ENCODE measurements at places on chromosomes 7 and 10. TPM values are rescaled to one million over a fixed set of nuclear protein-coding genes. Genes with fewer than 3 reads are reported as not detected.

HTR7 gene
- total RNA-seq = not detected

DNA sequence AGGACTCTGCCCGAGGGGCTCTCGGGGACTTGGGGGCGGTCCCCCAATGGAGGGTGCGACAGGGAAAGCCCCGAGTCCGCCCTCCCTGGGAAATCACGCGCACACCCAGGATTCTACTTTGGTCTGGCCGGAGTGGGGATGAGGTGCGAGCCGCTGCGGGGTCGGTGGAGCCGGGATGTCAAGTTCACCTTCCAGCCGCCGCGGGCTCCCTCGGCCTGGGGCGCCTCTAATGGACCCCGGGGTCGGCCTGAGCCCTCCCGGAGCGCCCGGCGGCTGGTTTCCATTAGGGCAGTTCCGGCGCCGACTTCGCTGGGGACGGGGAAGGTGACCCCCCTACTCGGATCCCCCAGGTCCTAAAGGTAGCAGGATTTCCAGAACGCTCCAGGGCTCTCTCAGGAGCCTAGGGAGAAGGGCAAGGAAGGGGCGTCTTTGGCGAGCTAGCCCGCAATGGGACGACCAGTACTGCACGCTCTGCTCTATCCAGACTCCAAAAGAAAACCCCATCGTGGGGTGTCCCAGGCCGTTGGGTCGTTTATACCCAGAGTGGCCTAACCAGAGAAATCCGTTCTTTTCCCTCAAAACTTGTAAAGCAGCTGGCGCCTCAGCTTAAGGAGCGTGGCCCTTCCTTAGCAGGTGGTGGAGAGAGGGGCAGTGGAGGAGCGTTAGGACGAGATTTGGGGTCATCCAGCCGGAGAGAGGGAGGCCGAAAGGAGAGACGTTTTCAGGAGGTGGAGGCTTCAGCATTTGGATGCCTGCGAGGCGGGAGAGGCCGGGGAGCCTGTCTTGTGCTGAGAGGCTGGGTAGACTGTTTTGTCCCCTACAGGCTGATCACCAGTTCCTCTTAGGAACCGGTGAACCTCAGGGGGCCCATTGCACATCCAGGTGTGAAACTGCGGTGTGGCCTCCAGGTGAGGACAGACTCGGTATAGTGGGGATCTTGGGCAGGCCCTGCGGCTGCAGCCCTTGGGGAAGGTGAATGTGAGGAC is 860 bp upstream of the WDR86 start:
- DNase-seq = no peak
- peaks cover 37% of the 10 kb centered on the region for H3K27me3 ChIP-seq
- peak overlapping the region; percentile 63 for H3K4me3 ChIP-seq
- H3K36me3 ChIP-seq = peaks cover 4% of the 10 kb centered on the region
- peaks cover 40% of the 10 kb centered on the region for H3K4me1 ChIP-seq

DNA sequence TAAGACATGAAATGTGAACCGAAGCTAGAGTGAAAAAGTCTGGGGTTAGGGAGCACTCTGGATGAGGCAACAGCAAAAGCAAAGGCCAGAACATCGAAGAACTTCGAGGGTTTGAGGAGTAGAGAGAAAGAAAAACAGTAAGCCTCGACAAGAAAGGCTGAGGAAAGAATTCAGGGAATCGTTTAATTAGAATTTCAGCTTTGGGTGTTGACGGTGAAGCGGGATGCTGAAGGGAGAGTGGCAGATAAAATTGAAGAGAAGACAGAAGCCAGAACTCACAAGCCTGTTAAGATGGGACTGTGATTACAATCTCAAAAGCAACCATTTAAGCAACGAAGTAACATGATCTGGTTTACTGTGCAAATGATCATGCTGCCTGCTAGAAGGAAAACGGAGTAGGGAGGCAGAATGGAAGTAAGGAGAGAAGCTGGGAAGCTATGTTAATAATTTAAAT is 2.1 kb downstream of the TRDMT1 start:
- DNase-seq = no peak
- H3K36me3 ChIP-seq = peaks cover 14% of the 10 kb centered on the region
- H3K4me1 ChIP-seq = peaks cover 37% of the 10 kb centered on the region
- no peak overlapping the region for H3K27ac ChIP-seq
- no peaks in the 10 kb centered on the region for H3K27me3 ChIP-seq

TMEM140 gene
- total RNA-seq = 12.8 TPM

AKR1C4 gene
- total RNA-seq = not detected

- peaks cover 23% of the 10 kb centered on the region for H3K4me1 ChIP-seq
- DNase-seq = no peak
- H3K36me3 ChIP-seq = peaks cover 35% of the 10 kb centered on the region
- no peak overlapping the region for H3K4me3 ChIP-seq
- H3K27ac ChIP-seq = no peak overlapping the region
- no peaks in the 10 kb centered on the region for H3K27me3 ChIP-seq
Observed at GRCh38 chr10:13338390-13339110, 9.5 kb downstream of the SEPHS1 start.

ACTL6B gene
- not detected for total RNA-seq

DNA sequence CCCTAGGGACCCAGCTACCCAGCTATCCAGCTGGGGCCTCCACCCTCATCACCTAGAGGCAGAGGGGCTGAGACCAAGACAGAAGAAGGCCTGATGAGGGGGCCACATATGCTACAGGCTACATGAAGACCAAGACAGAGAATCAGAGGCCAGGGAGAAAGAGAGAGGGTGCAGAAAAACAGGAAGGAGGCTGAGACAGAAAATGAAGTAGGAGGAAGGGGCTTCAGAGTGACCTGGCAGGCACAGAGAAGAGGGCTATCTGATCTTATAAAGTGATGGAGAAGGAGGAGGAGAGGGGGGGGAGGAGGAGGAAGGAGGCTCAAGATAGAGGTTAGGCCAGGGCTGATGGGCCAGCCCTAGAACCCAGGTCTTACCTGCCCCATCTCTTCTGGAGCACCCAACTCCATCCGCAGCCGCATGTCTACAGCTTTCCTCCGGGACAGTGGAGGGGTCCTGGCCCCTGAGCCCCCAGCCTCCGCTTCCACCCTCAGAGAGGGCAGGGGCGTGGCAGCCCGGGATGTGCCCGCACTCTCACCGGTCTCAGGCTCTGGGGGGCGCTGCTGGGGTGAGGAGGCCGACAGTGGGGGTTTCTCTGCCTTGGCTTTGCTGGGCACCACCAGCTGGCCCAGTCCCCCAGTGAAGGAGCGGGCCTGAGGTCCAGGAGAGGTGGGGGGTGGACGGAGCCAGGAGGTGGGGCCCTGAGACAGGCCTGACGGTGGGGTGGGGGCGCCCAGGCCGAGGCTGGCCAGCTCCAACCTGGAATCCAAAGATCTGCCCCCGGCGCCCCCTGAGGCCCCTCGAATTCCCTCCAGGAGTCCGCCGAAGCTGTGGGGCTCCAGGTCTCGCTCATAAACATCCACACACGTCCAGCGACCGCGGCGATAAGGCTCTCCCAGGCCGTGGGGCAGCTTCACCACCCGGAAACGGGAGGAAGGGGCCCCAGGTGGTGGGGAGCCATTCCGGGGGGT is 1.8 kb downstream of the TSC22D4 start:
- H3K27me3 ChIP-seq = no peaks in the 10 kb centered on the region
- H3K27ac ChIP-seq = peak overlapping the region; percentile 89
- H3K36me3 ChIP-seq = peaks cover 25% of the 10 kb centered on the region
- H3K4me3 ChIP-seq = peak overlapping the region; percentile 83

DNA sequence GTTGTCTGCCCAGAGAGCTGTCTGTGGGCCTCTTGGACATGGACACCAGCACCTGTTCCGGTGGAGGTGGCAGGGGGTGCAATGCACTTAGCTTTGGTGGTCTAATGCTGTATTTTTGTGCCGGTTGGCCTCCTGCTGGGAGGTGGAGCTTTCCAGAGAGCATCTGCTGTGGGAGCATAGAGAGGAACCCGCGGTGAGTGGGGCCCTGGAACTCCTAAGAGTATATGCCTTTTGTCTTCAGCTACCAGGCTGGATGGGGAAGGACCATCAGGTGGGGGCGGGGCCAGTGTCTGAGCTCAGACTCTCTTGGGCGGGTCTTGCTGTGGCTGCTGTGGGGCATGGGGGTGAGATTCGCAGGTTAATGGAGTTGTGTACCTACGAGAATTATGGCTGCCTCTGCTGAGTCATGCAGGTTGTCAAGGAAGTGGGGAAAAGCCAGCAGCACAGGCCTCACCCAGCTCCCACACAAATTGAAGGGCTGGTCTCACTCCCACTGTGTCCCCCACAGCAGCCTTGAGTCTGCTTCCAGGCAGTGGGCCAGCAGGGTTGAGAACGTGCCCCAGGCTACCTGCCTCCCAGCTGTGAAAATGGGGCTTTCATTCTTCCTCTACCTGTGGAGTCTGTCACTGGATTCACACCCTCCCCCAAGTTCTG is 29.0 kb downstream of the JAKMIP3 start:
- DNase-seq = no peak
- peaks cover 6% of the 10 kb centered on the region for H3K4me1 ChIP-seq
- H3K27ac ChIP-seq = no peak overlapping the region
- peaks cover 59% of the 10 kb centered on the region for H3K27me3 ChIP-seq
- no peak overlapping the region for H3K4me3 ChIP-seq

GRCh38 chr10:29634764-29635625 is at the start of gene SVIL:
TSS of gene SVIL (minus strand) at chr10:29634971. CDS start at chr10:29555058, 79,913 bp downstream.
- H3K27ac ChIP-seq = no peak within 1 kb of the TSS
- H3K36me3 ChIP-seq = peaks cover 7% of the 10 kb centered on the region
- no peak within 1 kb of the TSS for H3K4me3 ChIP-seq
- peaks cover 41% of the 10 kb centered on the region for H3K4me1 ChIP-seq

ASAH2 gene
- 6.6 TPM for total RNA-seq

GRCh38 chr10:14665304-14665703 is 109.4 kb downstream of the FAM107B start:
- H3K4me3 ChIP-seq = no peak overlapping the region
- H3K27me3 ChIP-seq = no peaks in the 10 kb centered on the region

ACBD7 gene
- 1.3 TPM for total RNA-seq

EPO gene
- not detected for total RNA-seq

SLIT1 gene
- total RNA-seq = 0.08 TPM

TDRD1 gene
- 0.24 TPM for total RNA-seq

TRPV5 gene
- not detected for total RNA-seq

DNA sequence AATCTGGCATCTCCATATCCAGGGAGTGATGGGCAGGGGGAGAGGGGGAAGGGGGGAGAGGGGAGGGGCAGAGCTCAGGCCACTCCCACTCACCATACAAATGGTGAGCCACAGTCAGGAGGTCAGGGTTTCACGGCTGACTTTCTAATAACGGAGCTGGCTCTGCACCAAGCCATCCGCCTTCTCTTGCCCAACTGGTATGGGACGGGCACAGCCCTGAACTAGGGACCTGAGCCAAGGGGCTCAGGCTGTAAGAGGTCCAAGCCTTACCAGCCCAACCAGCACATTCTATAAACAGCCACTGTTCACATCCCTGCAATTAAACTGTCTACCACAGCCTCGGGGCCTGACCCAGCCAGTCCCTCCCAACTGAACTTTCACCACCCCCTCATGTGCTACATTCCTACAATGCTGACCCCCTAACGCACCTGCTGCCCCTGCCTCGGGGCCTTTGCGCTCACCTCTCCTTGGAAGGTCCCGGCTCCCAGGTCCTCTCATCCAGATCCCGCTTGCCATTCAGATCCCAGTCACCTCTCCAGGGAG is 32.5 kb downstream of the RGS10 start:
- H3K27me3 ChIP-seq = no peaks in the 10 kb centered on the region
- H3K4me1 ChIP-seq = peaks cover 78% of the 10 kb centered on the region
- H3K36me3 ChIP-seq = peaks cover 72% of the 10 kb centered on the region

KEL gene
- 0.16 TPM for total RNA-seq

DNA sequence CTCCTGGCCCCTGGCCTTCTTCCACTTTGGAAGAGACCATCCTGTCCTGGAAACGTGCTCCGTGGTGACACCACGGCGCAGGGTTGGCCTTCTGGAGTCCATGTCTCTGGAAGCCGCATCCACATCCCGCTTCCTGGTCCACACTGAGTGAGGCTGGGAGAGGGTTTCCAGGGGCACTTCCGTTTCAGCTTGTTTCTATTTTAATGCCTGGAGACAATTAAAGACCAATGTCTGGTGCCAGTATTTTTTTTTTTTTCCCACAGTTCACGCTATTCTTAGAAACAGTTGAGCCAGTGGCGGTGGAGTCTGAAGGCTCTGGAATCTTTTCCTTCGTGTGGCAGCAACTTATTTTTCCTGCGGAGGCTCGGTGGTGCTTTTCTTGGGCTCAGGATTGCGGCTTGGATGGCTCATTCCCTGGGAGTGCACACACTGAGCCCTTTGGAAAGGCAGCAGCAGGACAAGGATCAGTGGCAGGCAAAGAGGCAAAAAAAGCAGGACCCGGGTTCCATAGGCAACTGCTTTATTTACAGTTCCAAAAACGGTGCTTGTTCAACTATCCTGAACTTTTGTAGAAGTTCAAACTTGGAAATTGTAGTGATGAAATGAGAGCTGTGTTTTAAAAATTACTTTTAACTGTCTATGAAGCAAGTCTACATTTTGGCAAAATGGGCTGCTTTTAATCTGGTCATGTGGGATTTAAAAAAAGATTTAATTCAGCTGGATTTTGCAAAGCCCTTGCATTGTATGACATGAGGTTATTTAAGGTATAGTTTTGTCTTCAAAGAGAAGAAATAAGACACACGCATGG is 202.8 kb downstream of the BAMBI start:
- no peak for DNase-seq
- no peaks in the 10 kb centered on the region for H3K4me1 ChIP-seq
- H3K27ac ChIP-seq = no peak overlapping the region
- H3K36me3 ChIP-seq = no peaks in the 10 kb centered on the region

SLC26A5 gene
- total RNA-seq = not detected

DNA sequence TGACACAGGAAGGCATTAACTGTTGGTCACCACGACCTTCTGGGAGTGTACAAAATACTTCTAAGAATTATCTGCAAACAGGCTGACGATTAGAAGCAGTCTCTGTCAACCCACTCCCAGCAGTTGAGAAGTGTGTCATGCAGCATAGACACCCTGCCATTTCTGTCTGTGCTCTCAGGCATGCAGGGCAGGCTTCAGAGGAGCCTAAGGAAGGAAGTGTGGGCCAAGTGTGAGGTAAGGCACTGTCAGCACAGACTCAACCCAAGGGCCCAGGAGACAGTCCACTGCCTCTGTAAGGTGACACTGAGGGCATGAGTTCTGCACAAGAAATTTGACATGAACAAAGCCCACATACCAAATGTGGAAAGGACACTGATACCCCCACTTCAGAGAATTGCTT is 109.0 kb upstream of the VIPR2 start:
- H3K4me1 ChIP-seq = no peaks in the 10 kb centered on the region
- H3K27me3 ChIP-seq = peaks cover 5% of the 10 kb centered on the region
- H3K36me3 ChIP-seq = no peaks in the 10 kb centered on the region
- H3K4me3 ChIP-seq = no peak overlapping the region
- no peak overlapping the region for H3K27ac ChIP-seq

DNA sequence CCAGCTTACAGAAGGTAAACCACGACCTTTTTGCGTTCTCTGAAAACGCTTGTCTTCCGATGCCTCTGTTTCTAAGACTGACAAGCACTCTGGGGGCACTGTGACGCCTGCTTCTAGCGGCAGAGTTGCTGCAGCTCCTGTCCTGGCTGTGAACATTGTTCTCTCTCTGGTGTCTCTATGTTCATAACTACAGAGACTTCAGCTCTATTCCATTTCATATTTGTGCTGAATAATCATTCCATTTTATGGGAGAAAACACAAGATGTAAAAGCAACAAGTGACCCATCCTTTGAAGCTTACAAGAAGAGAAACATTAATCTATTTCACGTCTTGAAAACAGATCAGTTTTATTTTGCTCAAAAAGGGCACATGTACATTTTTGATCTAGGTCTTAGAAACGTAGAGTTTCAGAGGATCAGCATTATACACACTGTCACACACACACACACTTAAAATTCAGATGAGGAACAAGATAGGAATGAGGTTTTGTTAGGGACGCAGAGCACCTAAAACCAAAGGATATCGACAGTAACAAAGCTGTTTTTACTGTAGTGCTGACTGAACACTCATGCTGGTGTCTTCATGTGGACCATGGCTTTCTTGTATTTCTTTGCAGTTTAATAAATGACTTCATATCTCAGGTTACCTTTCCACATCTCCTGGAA is 3.0 kb downstream of the IKZF1 start:
- H3K27me3 ChIP-seq = peaks cover 6% of the 10 kb centered on the region
- peak overlapping the region; percentile 94 for H3K4me3 ChIP-seq
- peaks cover 82% of the 10 kb centered on the region for H3K36me3 ChIP-seq
- peaks cover 27% of the 10 kb centered on the region for H3K4me1 ChIP-seq
- DNase-seq = peak; percentile 66

All from activated naive CD8-positive, alpha-beta T cell treated with anti-CD3 and anti-CD28 coated beads for 36 hours (primary cell).